ENCODE measurements at places on chromosomes 4 and X. TPM values are rescaled to one million over a fixed set of nuclear protein-coding genes. Genes with fewer than 3 reads are reported as not detected.

DNA sequence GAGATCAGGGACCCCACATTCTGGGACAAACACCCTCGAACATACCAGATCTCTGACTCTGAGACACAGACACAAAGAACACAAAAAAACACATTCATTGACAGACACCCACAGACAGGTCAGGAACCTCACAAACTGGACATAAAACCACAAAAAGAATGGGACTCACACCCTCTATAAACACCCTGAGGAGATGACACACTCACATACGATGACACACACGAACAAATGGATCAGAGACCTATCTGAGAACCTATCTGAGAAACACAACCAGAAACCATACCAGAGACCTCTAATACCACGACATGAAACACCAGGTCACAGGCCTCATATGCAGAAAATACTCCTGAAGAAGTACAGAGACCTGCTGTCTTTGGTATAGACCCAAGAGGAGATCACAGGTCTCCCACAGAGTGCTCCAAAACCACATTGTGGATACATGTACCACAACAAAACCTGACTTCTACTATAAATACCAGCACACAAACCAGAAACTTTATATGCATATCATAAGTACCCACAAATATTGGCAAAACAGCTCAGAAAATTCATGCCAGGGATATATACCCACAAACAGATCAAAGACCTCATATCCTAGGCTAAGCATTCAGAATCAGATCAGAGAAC, 19.5 kb downstream of the SUV39H1 start:
- peak overlapping the region; percentile 71 for H3K27ac ChIP-seq
- no peak for DNase-seq
- peaks cover 71% of the 10 kb centered on the region for H3K4me1 ChIP-seq

- no peak overlapping the region for H3K4me3 ChIP-seq
- peaks cover 45% of the 10 kb centered on the region for H3K36me3 ChIP-seq
- no peak for DNase-seq
- H3K27me3 ChIP-seq = no peaks in the 10 kb centered on the region
Observed at GRCh38 chrX:21991504-21991903, 40.6 kb upstream of the PHEX start.

DNA sequence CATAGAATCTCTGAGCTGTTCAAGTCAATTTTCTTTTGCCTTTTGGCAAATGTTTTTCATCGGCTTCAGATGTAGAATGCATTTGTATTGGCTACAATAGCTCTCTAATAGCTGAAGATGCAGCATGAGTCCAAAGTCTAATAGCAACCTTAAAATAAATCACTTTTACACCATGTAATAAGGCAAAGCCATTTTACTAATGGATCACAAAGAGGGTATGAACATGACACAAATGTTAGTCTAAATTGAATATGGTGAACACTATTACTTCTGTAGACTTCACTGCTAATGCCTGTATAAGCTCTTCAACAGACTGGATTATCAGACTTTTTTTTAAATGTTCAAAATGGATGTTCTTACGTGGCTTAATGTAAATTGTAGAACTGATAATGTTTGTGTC, 645.3 kb downstream of the TLL1 start:
- H3K4me1 ChIP-seq = no peaks in the 10 kb centered on the region
- DNase-seq = no peak
- no peaks in the 10 kb centered on the region for H3K27me3 ChIP-seq
- no peaks in the 10 kb centered on the region for H3K36me3 ChIP-seq
- no peak overlapping the region for H3K4me3 ChIP-seq
- no peak overlapping the region for H3K27ac ChIP-seq

GRCh38 chr4:100062921-100063320, 112.8 kb upstream of the H2AZ1 start:
- no peak overlapping the region for H3K27ac ChIP-seq
- no peaks in the 10 kb centered on the region for H3K36me3 ChIP-seq
- H3K4me3 ChIP-seq = no peak overlapping the region
- H3K4me1 ChIP-seq = no peaks in the 10 kb centered on the region
- no peak for DNase-seq
- peaks cover 12% of the 10 kb centered on the region for H3K27me3 ChIP-seq

GRCh38 chr4:139443661-139444060, 10.3 kb upstream of the RAB33B start:
- H3K27ac ChIP-seq = no peak overlapping the region
- peaks cover 18% of the 10 kb centered on the region for H3K36me3 ChIP-seq
- no peak for DNase-seq
- no peak overlapping the region for H3K4me3 ChIP-seq
- H3K4me1 ChIP-seq = no peaks in the 10 kb centered on the region

GRCh38 chr4:109990261-109991257, 77.9 kb downstream of the EGF start:
- H3K4me3 ChIP-seq = no peak overlapping the region
- peaks cover 17% of the 10 kb centered on the region for H3K4me1 ChIP-seq
- H3K27me3 ChIP-seq = peaks cover 8% of the 10 kb centered on the region
- no peak overlapping the region for H3K27ac ChIP-seq

DNA sequence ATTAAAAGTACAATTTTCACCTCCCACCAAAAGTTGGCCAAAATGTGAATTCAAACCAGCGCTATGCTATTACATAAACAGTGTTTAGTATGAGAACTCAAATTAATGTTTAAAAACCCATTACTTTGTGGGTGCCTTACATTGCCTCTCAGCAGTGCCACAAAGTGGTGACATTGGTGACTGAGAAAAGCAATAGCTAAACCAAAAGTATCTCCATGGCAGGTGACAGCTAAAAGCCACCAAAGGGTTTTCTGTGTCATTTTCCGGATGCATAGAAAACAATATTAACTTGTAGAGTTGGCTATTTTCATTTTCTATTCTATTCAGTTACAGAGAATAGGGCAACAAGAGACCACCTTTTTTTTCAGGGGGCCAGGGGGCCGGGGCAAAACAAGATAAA, 261.2 kb downstream of the MAPK10 start:
- H3K27me3 ChIP-seq = no peaks in the 10 kb centered on the region
- H3K4me1 ChIP-seq = no peaks in the 10 kb centered on the region
- DNase-seq = no peak
- H3K36me3 ChIP-seq = no peaks in the 10 kb centered on the region

DNA sequence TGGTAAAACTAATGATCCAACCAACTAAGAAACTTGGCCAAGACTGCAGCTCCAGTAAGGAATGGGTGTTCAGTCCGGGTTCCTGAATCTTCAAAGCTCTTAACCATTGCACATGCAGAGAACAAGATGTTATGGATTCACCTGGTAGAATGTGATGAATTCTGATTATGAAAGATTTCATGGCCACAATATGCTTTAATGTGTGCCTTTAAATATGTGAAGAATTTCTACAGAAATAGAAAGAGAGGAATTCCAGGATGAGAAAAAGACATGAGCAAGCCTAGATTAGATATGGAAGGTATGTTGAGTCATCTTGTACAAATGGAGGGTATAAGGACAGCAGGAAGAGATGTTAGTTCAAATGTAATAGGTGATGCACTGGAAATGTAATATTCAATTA, 472.2 kb upstream of the TENM3 start:
- H3K4me3 ChIP-seq = no peak overlapping the region
- no peaks in the 10 kb centered on the region for H3K36me3 ChIP-seq
- H3K27me3 ChIP-seq = no peaks in the 10 kb centered on the region
- H3K4me1 ChIP-seq = no peaks in the 10 kb centered on the region
- no peak overlapping the region for H3K27ac ChIP-seq

DNA sequence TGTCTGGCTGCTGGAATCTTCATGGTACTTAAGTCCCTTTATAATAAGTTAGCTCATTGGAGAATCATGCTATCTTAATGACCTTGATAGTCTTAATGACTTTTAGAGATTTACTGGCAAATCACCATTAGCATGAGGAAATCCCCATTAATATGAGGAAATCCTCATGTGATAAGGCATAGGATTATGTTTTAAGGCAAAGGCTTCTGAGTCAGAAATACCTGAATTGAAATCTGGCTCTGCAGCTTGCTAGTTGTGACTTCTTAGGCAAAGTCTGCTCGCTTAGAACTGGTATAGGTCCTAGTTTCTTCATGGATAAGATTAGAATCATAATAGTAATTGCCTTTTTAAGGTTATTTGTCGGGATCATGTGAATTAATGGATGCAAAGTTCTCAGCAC, 190.2 kb upstream of the BANK1 start:
- no peak overlapping the region for H3K4me3 ChIP-seq
- no peaks in the 10 kb centered on the region for H3K36me3 ChIP-seq
- no peak overlapping the region for H3K27ac ChIP-seq
- no peak for DNase-seq

GRCh38 chrX:39443240-39443639, 642.0 kb downstream of the MID1IP1 start:
- peaks cover 20% of the 10 kb centered on the region for H3K4me1 ChIP-seq
- no peak overlapping the region for H3K4me3 ChIP-seq
- H3K27me3 ChIP-seq = no peaks in the 10 kb centered on the region
- H3K27ac ChIP-seq = no peak overlapping the region
- H3K36me3 ChIP-seq = no peaks in the 10 kb centered on the region
- no peak for DNase-seq

GRCh38 chr4:146763560-146763959, 124.9 kb downstream of the POU4F2 start:
- H3K4me1 ChIP-seq = no peaks in the 10 kb centered on the region
- H3K4me3 ChIP-seq = no peak overlapping the region
- H3K27ac ChIP-seq = no peak overlapping the region
- no peaks in the 10 kb centered on the region for H3K36me3 ChIP-seq

- H3K27ac ChIP-seq = no peak overlapping the region
- peak; percentile 82 for DNase-seq
- H3K4me1 ChIP-seq = no peaks in the 10 kb centered on the region
Observed at GRCh38 chr4:82739287-82740190, 59.1 kb downstream of the SCD5 start.

DNA sequence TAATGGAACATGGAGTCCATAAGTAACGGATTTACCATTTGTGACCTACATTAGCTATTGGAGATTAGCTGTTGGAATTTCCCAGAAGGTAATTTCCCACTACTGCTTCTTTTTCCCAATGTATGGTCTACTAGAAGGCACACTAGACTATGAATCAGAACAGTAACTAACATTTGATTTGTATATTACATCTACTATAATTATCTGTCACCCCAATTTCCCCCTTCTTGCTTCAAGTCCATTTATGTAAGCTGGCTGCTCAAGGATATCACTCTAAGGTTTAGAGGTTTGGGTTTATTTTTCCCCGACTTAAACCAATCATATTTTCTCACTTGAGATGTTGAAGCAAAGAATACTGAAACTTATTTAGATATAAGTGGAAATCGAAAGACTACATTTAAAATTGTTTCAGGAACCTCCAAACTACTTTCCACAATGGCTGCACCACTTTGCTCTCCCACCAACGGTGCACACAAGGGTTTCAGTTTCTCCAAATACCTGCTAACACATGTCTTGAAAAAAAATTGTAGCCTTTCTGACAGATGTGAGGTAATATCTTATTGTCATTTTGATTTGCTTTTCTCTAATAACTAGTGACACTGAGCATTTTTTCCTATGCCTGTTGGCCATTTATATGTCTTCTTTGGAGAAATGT, 33.3 kb upstream of the H2AZ1 start:
- no peak for DNase-seq
- H3K27ac ChIP-seq = no peak overlapping the region
- H3K4me3 ChIP-seq = no peak overlapping the region
- H3K36me3 ChIP-seq = no peaks in the 10 kb centered on the region
- peaks cover 15% of the 10 kb centered on the region for H3K27me3 ChIP-seq

GRCh38 chr4:13920901-13921300, 293.4 kb upstream of the BOD1L1 start:
- no peaks in the 10 kb centered on the region for H3K36me3 ChIP-seq
- no peaks in the 10 kb centered on the region for H3K4me1 ChIP-seq
- H3K27me3 ChIP-seq = no peaks in the 10 kb centered on the region
- H3K27ac ChIP-seq = no peak overlapping the region

GRCh38 chr4:98150092-98150761, 7.0 kb upstream of the STPG2 start:
- no peak for DNase-seq
- H3K27ac ChIP-seq = no peak overlapping the region
- no peak overlapping the region for H3K4me3 ChIP-seq
- peaks cover 6% of the 10 kb centered on the region for H3K27me3 ChIP-seq
- no peaks in the 10 kb centered on the region for H3K36me3 ChIP-seq

DNA sequence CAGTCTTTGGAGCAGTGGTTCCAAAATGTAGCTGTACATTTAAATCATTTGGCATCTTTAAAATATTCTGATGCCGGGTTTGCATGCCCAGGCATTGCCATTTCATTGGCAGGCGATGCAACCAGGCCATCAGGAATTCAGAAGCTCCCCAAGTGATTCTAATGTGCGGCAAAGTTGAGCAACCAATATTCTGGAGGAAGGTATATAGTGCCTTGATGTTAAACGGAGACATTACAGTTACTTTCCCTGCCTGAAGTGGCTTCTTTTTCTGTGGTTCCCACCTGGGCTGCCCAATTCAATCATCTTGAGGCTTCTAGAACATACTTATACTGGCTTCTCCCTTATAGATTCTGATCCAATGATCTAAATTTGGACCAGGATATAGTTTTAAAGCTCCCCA, 68.7 kb upstream of the PGM2 start:
- H3K4me1 ChIP-seq = peaks cover 18% of the 10 kb centered on the region
- H3K27me3 ChIP-seq = peaks cover 2% of the 10 kb centered on the region
- no peak overlapping the region for H3K4me3 ChIP-seq
- H3K36me3 ChIP-seq = no peaks in the 10 kb centered on the region
- no peak for DNase-seq
- no peak overlapping the region for H3K27ac ChIP-seq

- H3K4me3 ChIP-seq = no peak overlapping the region
- peaks cover 31% of the 10 kb centered on the region for H3K4me1 ChIP-seq
- no peak overlapping the region for H3K27ac ChIP-seq
- no peak for DNase-seq
- H3K27me3 ChIP-seq = no peaks in the 10 kb centered on the region
Observed at GRCh38 chrX:124373348-124373747, 27.0 kb downstream of the SH2D1A start.

DNA sequence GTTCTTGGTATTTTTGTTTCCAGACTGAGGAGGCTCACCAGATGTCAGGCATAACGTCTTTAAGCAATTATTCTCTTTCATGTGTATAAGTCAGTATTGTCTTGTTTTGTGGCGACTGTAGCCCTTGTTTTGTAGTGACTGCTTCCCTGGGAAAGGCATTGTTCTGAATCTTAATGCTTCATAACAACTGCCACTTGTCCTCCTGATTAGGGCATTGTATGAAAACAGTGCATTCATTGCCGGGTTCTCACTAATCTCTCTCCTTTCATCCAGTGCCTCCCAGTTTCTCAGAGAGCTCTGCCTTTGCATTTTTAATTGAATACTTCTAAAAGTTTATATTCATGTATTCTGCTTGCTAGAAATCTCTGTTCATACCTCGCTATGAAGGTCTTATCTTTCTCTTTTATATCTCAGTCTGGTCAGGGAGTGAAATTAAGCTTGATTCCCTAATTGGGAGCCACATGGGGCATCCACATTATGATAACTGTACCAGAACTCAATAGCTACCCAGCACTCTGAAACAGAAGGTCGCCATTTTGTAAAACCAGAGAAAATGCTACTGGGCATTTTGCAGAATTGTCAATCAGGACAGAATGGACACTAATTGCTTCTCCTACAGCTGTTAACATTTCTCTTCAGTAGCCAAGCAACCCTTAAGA, 149.8 kb downstream of the GBA3 start:
- no peak for DNase-seq
- no peaks in the 10 kb centered on the region for H3K36me3 ChIP-seq

The HSFX2 gene
- not detected for total RNA-seq

The LDOC1 gene
- total RNA-seq = 4.2 TPM

The CSAG1 gene
- not detected for total RNA-seq

The AMTN gene
- total RNA-seq = not detected

The HSFX3 gene
- not detected for total RNA-seq

The STPG2 gene
- total RNA-seq = not detected

The SPANXA2 gene
- total RNA-seq = not detected

The PIN4 gene
- total RNA-seq = 7.0 TPM

The ZNF157 gene
- total RNA-seq = 0.34 TPM

The MAGEC3 gene
- total RNA-seq = not detected

The PTCHD1 gene
- total RNA-seq = not detected

All from activated CD8-positive, alpha-beta T cell treated with anti-CD3 and anti-CD28 coated beads, Interleukin-2, amount 10 ng/mL, durations not matched to agents 7 days and 5 days (primary cell).